ENCODE measurements at places on chromosomes 6 and 20.
A peak's percentile ranks its signal among the peaks of the same experiment; 100 is the strongest.

- no peak for DNase-seq
These were observed 986.8 kb upstream of the SLC35B3 start for GRCh38 chr6:9422138-9422537.

DNA sequence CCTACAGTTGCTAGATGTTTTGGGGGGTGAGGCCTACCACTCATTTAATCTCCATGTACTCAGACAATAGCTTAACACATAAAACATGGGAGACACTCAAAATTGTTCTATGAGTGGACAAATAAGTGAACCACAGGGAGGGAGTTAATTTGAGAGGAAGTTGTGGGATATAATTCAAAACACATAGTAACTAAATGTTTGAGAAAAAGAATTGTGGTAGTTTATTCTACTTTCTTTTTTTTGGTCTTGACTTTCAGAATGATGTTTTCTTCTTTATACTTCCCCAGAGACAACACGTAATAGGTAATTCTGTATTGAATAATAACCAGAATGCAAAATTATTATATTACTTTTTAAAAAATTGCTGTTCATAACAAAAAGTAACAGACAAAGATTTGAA is 453.8 kb downstream of the RFPL4B start:
- DNase-seq: no peak

GRCh38 chr6:71410164-71410566 is 121.6 kb downstream of the OGFRL1 start:
- no peak for DNase-seq

DNA sequence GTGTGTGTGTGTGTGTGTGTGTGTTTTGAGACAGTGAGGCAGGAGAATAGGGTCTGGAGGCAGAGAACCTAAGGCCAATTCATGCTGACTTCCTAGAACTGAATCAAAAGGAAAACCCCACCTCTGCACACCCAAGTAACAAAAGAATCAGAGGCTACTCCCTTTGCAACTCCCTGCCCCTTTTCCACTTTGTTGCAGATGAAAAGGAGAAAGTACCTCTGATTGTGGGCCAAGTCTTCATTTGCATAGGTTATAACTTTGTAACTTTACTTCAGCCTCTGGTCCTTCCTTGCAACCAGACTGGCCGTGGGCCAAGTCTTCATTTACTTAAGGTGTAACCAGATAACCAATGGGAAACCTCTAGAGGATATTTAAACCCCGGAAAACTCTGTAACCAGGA is 168.8 kb downstream of the EYA2 start:
- no peak for DNase-seq

- DNase-seq: no peak
These were observed 1.5 kb downstream of the SOX18 start for GRCh38 chr20:64047968-64048401.

DNA sequence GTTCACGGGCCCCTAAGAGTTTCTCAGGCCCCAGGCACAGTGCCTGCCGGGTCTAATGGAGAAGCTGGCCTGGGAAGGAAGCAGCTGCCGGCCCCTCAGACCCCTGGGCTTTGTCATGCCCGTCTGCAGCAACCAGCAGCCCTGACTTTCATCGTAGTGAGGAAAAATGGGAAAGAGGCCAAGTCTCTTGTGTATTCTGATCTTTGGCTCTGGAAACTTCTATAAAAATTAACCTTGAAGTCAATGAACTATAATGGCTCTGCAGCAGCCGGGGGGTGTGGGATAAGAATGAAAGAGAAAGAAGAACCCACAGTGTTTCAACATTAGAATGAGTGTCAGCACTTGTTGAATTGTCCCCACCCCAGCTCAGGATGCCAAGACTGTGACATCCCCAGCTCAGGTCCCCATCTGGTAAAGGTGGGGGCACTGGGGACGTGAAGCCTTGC is 12.9 kb downstream of the TGM2 start:
- peak; percentile 28 for DNase-seq

GRCh38 chr6:40252531-40253258 is 318.4 kb upstream of the MOCS1 start:
- DNase-seq: no peak

DNA sequence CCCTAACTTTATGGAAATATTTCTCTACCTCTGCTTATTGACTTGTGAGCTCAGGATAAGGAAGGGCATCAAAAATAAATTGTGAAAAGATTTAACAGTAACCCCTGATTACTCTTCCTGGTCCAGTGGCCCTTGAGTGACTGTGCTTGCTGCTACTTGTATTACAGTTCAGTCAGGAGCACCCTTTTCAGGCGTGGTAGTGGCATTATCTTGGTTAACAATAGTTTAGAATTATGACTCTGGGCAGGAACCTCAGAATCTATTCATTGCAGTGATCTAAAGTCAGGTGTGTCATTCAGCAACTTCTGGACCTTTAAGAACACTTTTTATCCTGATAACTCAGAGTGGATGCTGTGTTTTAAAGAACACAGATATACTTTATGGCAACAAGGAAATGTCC is 43.4 kb downstream of the FAM135A start:
- DNase-seq: no peak

DNA sequence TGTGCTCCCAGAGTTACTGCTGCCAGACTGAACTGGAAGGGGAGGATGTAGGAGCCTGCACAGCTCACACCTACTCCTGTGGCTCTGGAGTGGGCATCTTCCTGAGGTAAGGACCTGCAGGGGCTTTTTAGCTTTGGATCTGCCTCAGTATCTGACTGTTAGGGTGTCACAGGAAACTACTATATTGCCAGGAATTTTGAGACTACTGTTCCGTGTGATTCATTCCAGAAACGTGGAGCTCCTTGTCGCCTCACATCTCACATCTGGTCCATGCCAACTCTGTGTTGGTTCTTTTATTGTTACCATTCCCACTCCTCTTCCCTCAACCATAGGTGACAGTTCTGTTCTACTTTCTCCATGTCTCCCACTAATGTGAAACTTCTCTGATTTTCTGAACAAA is 34.1 kb downstream of the PRPH2 start:
- DNase-seq: no peak

DNA sequence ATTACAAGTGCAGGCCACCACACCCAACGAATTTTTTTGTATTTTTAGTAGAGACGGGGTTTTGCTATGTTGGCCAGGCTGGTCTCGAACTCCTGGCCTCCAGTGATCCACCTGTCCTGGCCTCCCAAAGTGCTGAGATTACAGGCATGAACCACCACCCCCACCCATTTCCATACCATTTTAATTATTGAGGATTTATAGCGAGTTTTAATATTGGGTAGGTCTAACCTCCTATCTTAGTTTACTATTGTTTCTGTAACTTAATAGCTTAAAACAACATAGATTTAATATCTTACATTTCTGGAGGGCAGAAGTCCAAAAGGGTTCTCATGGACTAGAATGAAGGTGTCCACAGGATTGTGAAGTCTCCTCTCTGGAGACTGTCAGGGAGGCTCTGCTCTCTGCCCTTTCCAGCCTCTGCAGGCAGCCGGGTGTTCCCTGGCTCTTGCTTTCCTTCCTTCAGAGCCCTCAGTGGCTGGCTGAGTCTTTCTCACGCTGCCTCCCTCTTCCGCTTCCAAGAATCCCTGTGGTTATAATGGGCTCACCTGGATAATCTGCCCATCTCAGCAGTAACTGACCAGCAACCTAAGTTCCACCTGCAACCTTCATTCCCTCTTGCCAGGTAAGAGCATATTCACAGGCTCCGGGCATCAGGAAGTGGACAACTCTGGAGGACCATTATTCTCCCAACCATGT is 18.6 kb upstream of the BCAS4 start:
- no peak for DNase-seq

DNA sequence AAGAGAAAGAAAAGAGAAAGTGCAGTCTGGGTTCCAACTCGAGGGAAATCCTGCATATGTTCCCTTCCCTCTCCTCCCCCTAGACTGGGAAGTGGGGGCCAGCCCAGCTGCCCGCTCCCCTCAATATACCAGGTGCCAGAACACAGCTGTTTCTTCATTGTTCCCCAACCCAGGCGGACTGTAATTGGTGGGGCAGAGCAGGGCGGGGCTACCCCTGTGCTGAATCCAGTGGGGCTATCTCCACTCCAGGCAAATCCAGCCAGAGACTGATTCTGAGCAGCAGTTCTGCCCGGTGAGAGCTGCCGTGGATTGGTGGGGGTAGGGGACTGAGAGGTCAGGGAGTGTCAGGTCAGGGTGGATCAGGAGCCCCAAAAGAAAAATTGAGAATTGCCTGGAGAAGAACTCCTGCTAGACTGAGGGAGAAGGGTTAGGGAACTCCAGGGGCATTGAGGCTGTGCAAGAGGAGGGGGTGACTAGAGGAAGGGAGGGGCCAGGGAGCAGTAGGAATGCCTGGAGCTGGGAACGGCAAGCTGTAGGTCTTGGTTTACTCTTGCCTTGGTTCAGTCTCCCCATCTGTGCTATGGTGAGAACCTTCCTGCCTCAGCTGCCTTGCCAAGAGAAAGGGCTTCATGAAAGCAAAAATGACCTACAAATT is at the start of gene MYMX:
MYMX (plus strand) TSS at position 250 of the 655 bp plus-strand sequence. CDS start 546 bp downstream, outside the sequence.
- DNase-seq: peak; percentile 43

DNA sequence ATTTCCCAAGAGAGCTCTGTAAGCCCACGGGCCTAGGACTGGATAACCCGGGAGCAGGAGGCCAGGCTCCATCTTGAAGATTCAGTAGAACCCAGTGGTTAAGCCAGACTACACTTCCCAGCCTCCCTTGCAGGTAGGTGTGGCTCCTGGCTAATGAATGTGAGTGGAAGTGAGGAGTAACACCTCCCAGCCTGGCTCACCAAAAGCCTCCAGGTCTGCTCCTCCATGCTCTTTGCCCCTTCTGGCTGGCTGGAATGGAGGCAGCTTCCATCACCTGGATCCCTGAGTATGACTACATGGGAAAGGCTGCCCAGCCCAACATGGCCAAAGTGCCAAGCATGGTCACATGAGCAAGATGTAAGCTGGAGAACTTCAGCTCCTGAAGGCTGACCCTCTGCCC is 9.7 kb downstream of the LRRN4 start:
- DNase-seq: no peak

DNA sequence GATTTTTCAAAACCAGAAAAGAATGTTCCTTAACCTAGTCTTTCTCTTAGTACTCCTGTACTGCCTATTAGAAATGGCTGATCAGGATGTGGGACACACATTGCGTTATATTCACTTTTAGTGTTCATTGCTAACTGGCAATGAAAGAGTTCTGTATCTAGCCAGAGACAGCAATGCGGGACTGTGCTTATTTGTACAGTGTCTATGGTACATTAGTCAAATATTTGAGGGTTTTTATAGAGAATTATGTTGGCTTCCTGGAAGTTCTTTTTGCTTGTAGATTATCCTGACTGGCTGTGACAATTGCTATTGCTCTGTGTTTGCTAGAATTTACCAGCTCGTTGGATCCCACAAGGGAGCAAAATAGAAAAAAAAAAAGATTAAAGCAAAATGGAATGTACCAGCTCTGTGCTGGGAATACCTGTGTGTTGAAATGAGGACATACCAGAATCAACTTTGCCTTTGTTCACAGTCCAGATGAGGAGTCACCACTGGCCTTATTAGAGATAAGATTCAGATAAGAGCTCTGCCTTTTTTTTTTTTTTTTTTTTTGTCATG is 22.4 kb upstream of the IFNGR1 start:
- no peak for DNase-seq

DNA sequence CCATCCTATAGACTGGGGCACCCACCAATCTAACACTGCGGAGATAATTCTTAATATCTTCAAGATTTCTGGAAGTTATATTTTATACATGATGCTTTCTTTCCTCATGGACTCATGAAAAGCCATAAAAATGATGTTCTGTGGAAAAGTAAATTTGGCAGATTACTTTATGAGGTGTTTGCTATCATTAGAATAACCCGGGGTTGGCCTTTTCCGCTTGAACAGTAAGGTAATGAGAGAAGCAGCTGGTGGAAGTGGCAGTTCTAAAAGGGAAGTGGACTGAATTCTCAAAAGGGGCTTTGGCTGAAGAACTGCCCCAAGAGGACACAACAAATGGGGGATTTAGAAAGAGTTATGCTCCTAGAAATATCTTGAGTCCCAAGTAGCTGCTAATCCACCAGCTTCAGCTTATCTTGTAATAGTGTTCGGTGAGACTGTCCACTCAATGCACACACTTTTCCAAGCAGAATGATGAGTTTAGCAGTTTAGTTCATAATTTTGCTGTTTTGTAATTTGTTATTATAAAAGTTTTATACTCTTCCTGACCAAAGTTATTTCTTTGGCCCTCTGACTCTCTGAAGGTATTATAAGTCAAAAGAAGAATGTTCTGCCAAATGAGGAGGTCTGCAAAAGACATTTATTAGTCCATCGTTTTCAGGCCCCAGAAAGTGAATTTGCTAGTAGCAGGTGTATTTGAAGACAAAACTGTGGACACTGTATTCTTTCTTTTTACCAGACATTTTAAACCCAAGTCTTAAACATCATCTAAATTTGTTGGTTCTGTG is 2.9 kb downstream of the ISM1 start:
- DNase-seq: no peak

DNA sequence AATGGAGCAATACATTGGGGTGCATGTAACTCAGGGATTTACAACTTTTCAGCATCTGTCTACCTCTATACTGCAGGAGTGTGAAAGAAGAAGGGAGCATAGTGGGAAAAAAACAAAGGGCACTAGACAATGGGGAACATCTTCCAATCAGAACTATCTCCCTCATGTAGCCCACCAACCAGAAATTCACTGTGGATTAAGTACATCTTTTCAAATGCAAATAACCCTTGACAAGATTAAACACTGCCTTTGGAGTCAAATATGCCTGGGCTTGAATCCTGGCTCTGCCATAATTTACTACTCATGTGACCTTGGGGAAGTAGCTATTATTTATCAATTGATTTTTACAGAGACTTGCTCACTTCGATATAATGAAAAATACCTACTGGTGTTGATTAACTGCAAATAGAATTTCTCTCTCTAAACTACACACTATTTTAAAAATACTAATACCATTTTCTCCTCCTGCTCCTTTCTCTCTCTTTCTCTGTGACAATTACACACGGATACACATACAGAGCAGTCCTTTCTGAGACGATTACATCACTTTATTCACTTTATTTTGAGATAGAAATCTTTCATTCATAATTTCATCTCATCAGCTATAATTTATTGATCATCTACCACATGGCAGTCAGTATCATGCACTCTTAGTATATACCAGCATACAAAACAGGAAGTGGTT is 783.7 kb downstream of the FRK start:
- DNase-seq: no peak

- peak; percentile 90 for DNase-seq
These were observed 41.5 kb upstream of the KCNQ5 start for GRCh38 chr6:72580281-72580940.

GRCh38 chr6:16705081-16705993 is 55.9 kb downstream of the ATXN1 start:
- no peak for DNase-seq

- DNase-seq: no peak
These were observed 670.9 kb downstream of the QKI start for GRCh38 chr6:164085091-164086075.

GRCh38 chr6:140311146-140311545 is 936.7 kb upstream of the CITED2 start:
- DNase-seq: no peak

- DNase-seq: no peak
These were observed 14.2 kb upstream of the SLCO4A1 start for GRCh38 chr20:62627901-62628612.

GRCh38 chr6:100088009-100088408 is 94.0 kb upstream of the MCHR2 start:
- DNase-seq: no peak

- peak; percentile 50 for DNase-seq
These were observed 168.4 kb upstream of the TNFAIP3 start for GRCh38 chr6:137698636-137699030.

- no peak for DNase-seq
These were observed 659.7 kb upstream of the FLRT3 start for GRCh38 chr20:14996883-14997672.

Measured in hematopoietic multipotent progenitor cell treated with erythropoietin and hydrocortisone succinate and interleukin-3 and kit ligand, for 6 days (in vitro differentiated cells).